Cerebellar nuclear complex (tissue), 1 donor: ENCODE measurements at places on chromosomes 4 and X.

GRCh38 chr4:115834441-115834840 lies 721.0 kb upstream of the NDST4 start:
- no peak for DNase-seq

GRCh38 chr4:81472281-81473182 lies 825 bp upstream of the RASGEF1B start:
- no peak for DNase-seq

- no peak for DNase-seq
These were observed 86.5 kb upstream of the ZIC3 start for GRCh38 chrX:137479386-137479785.

- DNase-seq: no peak
These were observed 11.0 kb upstream of the FGF5 start for GRCh38 chr4:80255329-80256095.

DNA sequence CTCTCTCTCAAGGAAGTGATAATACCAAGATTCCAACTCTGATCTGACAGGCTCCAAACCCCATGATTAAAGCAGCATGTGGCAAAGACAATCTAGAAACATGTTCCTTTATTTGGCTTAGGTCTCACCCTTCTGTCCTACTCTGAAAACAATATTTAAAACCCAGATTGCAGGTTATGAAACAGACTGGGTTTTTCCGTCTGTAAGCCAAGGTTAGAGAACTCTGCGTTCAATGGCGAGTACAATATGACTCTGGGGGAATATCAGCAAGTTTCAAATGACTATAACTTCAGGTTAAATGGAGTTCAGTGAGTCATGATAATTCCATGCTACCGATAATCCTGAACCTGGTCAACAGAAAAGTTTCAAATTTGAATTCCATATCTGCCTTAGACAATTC lies 50.8 kb downstream of the ANAPC10 start:
- DNase-seq: no peak

- DNase-seq: no peak
These were observed 205.0 kb downstream of the PABPC4L start for GRCh38 chr4:133996431-133997121.

GRCh38 chr4:16104520-16104919 lies 20.7 kb upstream of the PROM1 start:
- DNase-seq: no peak

DNA sequence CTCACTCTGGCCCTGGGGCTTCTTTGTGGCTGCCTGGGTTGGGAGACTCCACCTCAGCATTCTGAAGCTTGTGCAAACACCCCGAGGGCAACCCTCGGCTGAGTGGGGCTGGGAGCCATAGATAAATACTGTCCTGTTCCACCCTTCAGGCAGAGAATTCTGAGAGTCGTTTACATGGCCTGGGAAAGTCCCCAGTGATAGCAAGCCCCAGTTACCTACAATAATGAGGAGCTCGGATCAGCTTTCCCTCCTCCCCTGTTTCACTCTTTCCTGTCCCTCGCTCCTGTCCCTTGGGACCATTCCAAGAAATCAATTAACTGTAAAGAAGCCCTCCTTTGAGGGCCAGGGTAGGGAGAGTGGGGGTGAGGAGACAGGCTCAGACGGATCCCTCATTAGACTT lies 31.6 kb upstream of the DDX3X start:
- no peak for DNase-seq

- no peak for DNase-seq
These were observed 20.8 kb downstream of the ARHGEF6 start for GRCh38 chrX:136759968-136760367.

DNA sequence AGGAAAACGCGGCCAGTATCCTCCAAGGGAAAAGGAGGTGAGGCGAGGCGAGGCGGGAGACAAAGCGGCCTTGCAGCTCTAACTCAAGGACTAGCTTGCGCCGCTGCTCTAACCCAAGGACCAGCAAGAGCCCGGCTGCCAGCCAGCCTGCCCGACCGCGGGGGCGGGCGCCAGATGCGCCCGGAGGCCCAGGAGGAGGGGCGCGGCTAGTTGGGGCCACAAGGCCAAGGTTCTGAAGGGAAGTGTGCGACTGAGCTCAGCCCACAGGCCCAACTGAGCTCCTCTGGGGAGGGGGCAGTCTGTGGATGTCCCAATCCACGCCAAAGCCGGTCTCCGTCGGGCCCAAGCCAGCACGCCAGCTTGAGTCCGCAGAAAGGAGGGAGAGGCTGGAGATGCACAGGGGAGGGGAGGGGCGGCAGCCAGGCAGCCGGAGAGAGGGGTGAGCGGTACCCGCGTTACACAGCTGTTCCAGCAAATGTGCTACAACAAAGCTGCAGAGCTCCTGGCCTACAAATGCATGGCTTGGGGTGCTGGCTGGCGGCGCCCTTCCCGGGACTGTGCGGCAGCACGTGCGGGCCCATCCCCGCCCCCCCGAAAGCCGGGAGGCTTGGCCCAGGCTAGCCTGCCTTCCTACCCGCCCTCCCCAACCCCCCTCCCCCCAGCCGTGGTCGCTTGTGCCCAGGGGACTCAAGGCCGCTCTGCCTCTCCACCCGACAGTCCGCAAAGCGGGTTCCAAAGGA lies 637 bp downstream of the AMER1 start:
- DNase-seq: no peak

GRCh38 chr4:121789455-121789854 lies 11.7 kb upstream of the EXOSC9 start:
- DNase-seq: no peak

DNA sequence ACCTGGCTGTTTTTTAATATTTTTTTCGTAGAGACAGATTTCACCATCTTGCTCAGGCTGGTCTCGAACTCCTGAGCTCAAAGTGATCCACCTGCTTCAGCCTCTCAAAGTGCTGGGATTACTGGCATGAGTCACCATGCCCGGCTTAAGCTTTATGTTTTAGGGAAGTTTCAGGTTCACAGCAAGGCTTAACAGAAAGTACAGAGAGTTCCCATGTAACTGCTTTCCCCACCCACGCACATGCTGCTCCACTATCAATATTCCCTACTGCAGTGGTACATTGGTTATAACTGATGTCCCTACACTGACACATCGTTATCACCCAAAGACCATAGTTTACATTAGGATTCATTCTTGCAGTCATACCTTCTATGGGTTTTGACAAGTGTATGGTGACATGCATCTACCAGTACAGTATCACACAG lies 62.7 kb downstream of the PRPS1 start:
- DNase-seq: no peak

- no peak for DNase-seq
These were observed 159.6 kb upstream of the RBPJ start for GRCh38 chr4:26161030-26161824.

- no peak for DNase-seq
These were observed 102.8 kb downstream of the GLUD2 start for GRCh38 chrX:121150217-121150616.

DNA sequence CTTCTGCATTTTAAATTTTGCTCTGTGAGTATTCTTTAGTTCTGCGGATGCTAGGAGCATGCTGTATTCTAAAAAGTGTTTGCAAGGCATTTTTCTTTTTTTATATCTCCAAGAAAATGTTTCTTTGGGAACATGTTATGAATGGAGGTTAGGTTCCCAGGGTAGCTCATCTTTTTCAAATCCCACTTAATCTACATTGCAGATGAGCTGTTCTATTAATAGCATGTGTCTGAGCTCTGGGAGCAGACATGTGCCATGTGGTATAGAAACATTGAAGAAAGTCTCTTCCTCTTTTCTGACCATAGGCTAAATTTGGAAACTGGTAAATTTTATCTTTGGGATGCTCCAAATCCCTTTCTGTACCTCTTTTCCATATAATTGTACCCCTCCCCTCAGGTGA lies 23.2 kb downstream of the DIAPH2 start:
- no peak for DNase-seq

DNA sequence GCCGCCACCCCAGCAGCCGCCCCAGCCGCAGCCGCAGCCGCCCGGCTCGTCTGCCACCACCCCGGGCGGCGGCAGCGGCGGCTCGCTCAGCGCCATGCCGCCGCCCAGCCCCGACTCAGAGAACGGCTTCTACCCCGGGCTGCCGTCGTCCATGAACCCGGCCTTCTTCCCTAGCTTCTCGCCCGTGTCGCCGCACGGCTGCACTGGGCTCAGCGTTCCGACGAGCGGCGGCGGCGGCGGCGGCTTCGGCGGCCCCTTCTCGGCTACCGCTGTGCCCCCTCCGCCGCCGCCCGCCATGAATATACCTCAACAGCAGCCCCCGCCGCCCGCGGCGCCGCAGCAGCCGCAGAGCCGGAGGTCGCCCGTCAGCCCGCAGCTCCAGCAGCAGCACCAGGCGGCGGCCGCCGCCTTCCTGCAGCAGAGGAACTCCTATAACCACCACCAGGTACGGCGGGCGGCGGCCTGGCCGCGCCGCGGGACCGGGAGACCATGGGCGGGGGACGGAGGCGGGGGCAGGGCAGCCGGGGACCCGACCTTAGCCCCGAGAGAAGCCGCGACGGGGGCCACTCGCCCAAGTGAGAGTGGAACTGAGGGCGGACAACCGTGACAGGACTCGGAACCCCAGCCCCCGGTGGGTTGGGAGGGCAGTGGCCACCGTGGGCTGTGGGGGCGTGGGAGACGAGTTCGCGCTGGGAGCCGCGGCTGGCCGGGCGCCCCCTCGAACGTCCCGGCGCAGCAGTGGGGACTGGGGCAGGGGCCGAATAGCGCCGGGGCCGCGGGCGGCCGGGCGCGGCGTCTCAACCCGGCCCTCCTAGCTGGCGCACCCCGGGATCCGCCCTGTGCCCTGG lies 1.8 kb downstream of the CPEB2 start:
- DNase-seq: no peak
